Lung (tissue), 17 donors: ENCODE measurements at places on chromosomes 13 and 19. TPM values are rescaled to one million over a fixed set of nuclear protein-coding genes. Genes with fewer than 3 reads are reported as not detected.

The PGLYRP1 gene
- total RNA-seq, result 1.1 TPM

DNA sequence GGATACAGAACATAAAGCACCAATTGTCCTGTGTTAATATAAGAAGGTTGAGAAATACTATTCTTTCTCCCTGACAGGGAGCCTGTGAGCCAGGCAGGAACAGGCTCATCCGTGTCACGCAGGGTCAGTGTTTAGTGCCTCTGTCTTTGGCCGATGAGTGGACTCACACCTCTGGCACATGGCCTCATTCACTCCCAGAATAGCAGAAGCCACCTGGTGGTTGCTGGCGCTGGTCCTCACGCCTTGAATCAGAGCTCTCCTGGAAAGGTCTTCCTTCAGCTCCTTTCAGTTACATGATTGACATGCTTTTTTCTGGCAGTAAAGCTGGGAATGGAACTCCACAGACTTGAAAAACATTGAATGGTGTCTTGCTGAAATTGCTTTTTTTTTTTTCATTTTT lies 28.1 kb upstream of the SIAH3 start:
- DNase-seq, result no peak

- no peak for DNase-seq
Observed at GRCh38 chr19:34288381-34288780, 34.0 kb downstream of the GARRE1 start.

DNA sequence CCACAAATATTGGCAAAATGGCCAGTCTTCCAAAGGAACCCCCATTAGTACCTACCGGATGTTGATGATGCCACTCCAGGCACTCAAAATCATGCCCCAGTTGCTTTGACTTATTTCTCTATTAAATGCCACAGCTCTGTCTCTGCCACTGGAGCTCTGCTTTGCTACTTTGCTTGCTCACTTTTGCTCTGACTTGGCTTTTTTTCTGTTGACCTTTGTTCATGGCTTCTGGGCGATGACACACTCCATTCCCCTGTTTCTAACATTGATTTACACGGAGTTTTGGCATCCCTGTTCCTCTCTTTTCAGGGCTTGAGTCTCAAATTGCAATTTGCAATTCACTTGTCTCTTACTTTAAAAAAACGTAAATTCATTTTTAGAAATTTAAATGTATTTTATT lies 217.1 kb upstream of the SPRY2 start:
- DNase-seq, result no peak

The SLC25A41 gene
- total RNA-seq, result not detected

GRCh38 chr13:95233026-95233635 lies 68.1 kb downstream of the ABCC4 start:
- no peak for DNase-seq

DNA sequence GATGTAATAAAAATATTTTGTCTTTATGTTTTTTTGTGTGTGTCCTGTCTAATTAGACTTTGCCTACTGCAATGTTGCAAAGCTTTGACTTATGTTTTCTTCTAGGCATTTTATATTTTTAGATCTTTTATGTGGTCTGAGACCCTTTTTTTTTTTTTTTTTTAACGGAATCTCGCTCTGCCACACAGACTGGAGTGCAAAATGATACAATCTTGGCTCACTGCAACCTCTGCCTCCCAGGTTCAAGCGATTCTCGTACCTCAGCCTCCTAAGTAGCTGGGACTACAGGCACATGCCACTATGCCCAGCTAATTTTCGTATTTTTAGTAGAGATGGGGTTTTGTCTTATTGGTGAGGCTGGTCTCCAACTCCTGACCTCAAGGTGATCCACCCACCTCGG lies 8.5 kb upstream of the ZNF304 start:
- DNase-seq, result no peak

- no peak for DNase-seq
Observed at GRCh38 chr19:16470911-16471811, 609 bp downstream of the EPS15L1 start.

DNA sequence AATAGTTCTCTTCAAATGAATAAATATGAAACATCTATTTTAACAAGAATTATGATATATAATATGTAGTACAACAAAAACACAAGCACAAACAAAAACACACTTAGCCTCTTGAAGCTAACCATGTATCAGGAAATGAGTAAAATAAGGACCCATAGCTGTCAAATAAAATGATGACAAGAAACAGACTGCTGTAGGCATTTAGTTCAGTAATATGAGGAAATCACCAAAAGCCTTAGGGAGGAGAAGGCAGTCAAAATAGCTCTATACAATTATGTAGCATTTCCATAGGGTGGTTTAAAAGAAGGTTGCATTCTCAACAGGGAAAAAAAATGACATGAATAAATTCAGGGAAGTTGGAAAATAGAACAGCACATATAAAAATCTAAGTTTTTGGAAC lies 163.4 kb downstream of the PCDH20 start:
- DNase-seq, result peak; percentile 66

The PRKCG gene
- 0.18 TPM for total RNA-seq

DNA sequence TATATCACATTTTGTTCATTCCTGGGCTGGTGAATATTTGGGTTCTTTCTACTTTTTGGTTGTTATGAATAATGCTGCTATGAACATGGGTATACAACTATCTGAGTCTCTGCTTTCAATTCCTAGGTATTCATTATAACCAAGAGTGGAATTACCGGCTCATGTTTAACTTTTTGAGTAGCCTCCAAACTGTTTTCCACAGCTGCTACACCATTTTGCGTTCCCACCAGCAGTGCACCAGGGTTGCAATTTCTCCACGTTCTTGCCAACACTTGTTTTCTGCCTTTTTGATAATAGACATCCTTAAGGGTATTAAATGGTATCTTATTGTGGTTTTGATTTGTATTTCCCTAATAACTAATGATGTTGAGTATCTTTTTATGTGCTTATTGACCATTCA lies 16.8 kb downstream of the CDK8 start:
- no peak for DNase-seq

The PTGIR gene
- total RNA-seq, result 13.2 TPM

- no peak for DNase-seq
Observed at GRCh38 chr13:41859565-41859964, 101.3 kb downstream of the VWA8 start.

DNA sequence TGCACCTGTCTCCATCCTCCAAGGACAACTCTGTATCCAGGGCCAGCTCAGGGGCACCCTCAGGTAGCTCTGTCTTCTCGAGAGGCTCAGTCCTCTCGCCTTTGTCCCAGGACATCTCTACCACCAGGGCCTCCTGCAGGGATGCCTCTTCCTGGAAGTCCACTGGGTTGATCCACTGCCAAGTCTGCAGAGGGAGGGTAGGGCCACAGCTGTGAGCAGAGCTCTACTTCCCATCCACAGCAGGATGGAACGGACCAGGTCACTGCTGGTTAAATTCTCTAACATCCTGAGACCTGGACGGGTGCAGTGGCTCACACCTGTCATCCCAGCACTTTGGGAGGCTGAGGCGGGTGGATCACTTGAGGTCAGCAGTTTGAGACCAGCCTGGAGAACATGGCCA lies 26.8 kb downstream of the IL12RB1 start:
- DNase-seq, result no peak

The RAVER1 gene
- 21.1 TPM for total RNA-seq

- no peak for DNase-seq
Observed at GRCh38 chr13:67950603-67951002, 720.5 kb upstream of the PCDH9 start.

DNA sequence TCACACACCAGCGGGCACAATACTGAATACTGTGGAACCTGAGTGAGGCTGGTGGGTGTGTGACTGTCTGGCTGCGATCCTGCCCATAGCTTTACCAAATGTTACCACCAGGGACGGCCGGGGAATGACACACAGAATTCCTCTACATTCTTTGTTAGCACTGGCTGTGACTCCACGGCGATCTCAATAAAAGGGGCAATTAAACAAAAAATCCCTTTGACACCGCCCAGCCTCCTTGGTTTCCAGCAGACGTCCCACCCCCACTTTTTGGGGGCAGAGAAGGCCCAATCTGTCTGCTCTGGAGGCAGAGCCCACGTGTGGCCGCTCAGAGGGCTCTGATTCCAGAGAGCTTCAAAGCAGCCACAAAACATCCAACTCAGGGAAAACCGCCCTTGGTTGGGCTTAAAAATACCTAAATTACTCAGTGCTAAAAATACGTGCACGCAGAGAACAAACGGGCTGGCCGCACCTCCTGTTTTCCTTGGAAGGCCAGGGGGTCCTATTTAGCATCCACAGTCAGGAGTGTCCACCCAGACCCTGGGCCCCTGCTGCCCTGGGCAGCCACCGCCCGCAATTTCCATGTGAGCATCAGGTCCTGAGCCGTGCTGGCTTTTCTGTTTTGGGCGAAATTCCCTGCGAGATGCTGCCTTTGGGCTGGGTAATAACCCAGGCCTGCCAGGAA lies 47.8 kb downstream of the GADD45B start:
- no peak for DNase-seq

DNA sequence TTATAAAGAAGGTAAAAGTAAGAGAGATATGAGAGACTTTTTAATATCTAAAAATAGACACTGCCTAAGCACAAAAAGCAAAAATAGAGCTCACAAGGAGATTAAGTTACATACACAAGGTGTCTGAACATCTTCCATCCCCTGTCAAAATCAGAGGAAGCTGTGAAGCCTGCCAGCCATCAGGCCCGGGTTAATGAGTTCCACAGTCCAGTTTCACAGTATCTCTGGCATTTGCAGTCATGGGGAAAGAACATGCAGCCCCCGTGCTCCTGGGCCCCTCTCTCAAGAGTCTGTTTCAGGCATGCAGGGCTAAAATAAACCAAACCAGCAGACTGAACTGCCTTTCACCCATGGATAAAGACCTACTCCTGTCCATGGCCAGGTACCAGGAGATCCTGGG lies 79.2 kb downstream of the TBC1D4 start:
- DNase-seq, result peak; percentile 20

The SRRM5 gene
- total RNA-seq, result 0.31 TPM

The POLD1 gene
- 49.3 TPM for total RNA-seq
